ENCODE measurements at places on chromosomes 5 and 9.

- DNase-seq = no peak
These were observed 39.2 kb downstream of the ZNF366 start for GRCh38 chr5:72468024-72468423.

DNA sequence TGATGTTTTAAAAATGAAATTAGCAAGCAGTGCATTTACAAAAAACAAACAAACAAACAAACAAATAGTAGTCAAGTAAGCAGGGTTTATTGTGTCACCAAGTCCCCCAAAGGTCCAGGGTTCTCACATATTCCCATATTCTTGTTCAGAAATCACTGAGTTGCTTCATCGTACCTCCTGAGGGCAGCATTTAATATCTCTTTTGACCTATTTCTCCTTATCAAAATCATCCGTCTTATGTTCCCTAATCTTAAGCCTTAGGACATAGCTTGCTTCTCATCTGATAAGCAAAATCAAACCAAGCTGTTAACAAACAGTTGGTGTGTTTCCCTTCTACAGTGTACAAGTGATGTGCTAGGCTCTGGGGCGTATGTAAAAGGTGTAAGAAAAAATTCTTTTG lies 109.5 kb upstream of the MAN2A1 start:
- no peak for DNase-seq

DNA sequence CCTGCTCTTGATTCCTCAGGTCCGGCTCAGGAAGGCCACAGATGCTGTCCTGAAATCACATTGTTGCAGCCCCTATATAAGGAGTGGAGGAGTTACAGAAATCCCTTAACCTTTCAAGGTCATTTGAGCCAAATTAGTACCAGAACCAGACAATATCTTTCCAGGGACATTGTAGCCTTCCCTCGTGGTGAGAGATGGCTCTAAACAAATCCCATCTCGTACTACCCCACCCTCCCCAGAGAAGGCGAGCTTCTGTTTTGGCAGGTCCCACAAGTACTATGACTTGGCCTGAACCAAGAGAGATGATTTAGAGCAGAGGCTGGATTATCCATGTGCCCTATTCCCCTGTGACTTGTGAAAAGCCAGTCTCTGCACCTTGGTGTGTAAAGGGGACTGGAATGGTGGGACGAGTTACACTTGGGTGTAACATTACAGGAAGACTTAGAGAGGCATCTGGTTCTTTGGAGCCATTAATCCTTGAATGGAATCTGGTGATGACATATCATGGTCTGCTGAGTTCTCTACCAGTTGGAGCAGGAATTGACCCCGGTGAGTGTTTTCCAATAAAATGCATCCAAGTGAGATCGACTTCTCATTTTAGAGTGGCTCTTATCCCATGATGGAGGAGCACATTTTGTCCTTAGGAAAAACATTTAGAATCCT lies at the start of gene FAM240B:
FAM240B (minus strand) TSS at position 51 of the 663 bp plus-strand sequence. CDS start 16,134 bp downstream, outside the sequence.
- no peak for DNase-seq

GRCh38 chr5:123429221-123429954 lies 6.2 kb upstream of the CEP120 start:
- DNase-seq = no peak

DNA sequence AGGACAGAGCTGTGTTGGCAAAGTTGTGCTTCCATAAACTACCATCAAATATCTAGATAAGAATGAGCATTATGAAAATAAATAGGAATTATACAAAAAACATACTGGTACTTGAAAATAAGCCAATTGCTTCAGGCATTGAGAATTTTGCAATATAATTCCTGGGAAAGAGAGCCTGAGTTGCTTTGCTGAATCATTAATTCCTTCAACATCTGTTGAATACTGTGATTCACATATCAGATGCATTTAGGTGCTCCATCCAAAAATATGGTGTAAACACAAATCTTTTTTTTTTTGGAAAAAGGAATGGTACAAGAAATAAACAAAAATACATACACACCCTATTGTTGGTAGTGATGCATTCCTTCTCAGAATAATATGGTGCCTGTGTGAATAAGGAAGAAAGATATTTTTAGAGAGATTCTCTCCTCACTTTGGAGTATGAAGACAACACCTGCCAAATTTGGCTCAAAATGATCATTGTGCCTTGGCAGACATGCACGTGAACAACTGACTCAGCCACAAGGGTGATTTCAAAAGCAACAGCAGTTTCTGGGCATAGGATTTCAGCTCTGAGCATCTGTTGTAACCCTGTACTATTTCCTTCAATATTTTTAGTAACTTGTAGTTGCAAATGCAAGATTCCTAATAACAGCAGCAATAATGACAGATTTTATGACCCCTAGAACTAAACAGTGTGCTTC lies 96.7 kb downstream of the CAVIN4 start:
- DNase-seq = no peak

DNA sequence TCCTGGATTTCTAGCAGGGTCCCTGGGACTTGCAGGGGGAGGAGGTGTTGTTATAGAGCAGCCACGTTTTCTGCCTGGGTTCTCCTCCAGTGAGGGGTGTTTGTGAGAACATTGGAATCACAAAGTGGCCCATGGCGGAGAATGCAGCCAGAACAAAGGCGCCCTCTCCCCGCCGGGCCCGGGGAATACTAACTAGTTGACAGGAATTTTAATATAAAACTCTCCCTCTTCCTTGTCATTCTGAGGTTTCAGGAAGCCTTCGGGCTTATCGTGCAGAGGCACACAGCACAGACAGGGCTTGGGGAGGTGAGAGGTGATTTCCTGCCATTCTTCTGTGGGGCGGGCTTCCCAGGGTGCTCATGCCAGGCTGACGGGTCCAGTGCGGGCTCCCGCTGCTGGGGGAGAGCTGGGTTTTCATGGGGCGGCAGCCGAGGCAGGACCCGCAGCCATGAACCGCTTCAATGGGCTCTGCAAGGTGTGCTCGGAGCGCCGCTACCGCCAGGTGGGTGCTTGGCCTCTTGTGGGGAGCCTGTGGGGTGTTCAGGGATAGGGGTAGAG lies 37.7 kb downstream of the RGS3 start:
- DNase-seq = no peak

Measured in iPS DF 19.7 (cell line).